ENCODE measurements at places on chromosomes 1 and 21. TPM values are rescaled to one million over a fixed set of nuclear protein-coding genes. Genes with fewer than 3 reads are reported as not detected.

IL20 gene
- total RNA-seq, result not detected

PRAMEF4 gene
- total RNA-seq, result not detected

DNA sequence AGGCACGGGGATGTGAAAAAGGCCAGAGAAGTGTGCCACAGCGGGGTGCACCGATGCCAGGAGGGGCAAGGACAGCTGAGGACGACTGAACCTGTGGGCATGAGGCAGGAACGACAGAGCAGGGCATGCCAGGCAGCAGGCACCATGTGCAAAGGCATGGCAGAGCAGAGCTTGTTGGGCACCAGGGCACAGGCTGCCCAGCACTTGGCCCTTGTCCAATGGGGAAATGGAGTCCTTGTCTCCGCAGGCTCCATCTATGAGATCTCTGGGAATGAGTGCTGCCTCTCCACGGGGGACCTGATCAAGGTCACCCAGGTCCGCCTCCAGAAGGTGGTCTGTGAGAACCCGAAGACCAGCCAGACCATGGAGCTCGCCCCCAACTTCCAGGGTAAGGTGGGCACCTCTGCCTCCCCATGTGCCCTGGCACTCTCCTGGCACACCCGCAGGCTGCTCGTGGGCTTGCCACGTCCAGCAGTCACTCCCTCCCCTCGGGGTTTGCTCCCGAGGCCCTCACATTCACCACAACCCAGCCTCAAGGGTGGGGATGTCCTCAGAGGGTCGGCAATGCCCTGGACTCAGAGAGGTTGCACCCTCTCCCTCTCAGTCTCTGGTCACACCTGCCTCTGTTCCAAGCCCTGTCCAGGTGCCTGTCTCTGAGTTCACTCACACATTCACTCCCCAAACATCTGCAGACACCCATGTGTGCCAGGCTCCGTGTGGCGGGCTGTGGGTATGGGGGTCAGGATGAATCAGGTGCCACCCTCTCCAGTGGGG is 4.2 kb downstream of the THEMIS2 start:
- DNase-seq, result no peak
- peak overlapping the region; percentile 47 for H3K27ac ChIP-seq
- H3K4me1 ChIP-seq, result peaks cover 50% of the 10 kb centered on the region
- peaks cover 52% of the 10 kb centered on the region for H3K36me3 ChIP-seq
- no peak overlapping the region for H3K4me3 ChIP-seq

DNA sequence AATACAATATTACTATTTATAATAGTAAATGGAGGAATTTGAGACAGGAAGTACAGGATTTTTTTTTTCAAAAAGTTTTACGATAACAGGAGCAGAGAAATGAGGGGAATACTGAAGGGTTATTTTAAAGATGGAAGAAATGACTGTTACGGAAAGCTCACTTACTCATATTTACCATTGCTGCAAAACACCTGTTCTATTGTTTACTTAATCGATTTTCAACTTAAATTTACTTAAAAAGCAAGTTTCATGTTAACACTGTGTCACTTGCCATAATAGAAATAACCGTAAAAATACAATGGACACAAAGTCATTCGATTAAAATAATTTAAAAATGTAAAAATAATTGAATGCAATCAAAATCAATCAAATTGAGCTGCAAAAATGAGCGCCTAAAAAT is 3.4 kb upstream of the EXO1 start:
- H3K36me3 ChIP-seq, result peaks cover 11% of the 10 kb centered on the region
- DNase-seq, result no peak
- H3K27ac ChIP-seq, result no peak overlapping the region
- H3K4me1 ChIP-seq, result peaks cover 23% of the 10 kb centered on the region
- peaks cover 4% of the 10 kb centered on the region for H3K27me3 ChIP-seq

DNA sequence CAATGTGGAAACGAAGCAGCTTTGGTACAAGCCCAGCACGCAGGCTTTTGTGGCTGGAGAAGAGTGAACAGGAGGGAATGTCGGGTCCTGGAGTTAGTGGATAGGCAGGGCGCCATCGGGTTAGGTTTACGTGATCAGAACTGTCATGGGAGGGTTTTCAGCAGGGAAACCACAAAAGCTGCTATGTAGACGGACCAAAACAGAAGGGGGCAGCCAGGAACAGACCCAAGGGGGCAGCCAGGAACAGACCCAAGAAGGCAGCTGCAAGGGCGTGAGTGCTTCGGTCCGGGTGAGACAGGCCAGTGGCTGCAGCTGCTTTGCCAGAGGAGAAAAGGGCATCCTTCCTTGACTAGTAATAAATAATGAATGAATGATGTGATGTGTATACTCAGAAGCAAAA is 77.5 kb upstream of the KIF1B start:
- no peak overlapping the region for H3K27ac ChIP-seq
- H3K27me3 ChIP-seq, result no peaks in the 10 kb centered on the region
- no peaks in the 10 kb centered on the region for H3K4me1 ChIP-seq
- H3K36me3 ChIP-seq, result peaks cover 27% of the 10 kb centered on the region
- no peak overlapping the region for H3K4me3 ChIP-seq

GRCh38 chr1:172745014-172745413 is 86.1 kb downstream of the FASLG start:
- no peak overlapping the region for H3K27ac ChIP-seq
- H3K36me3 ChIP-seq, result no peaks in the 10 kb centered on the region
- no peak overlapping the region for H3K4me3 ChIP-seq
- peaks cover 64% of the 10 kb centered on the region for H3K27me3 ChIP-seq

GRCh38 chr1:75731881-75732280 is 7.4 kb downstream of the ACADM start:
- H3K27me3 ChIP-seq, result no peaks in the 10 kb centered on the region
- no peak overlapping the region for H3K27ac ChIP-seq
- DNase-seq, result no peak
- peaks cover 40% of the 10 kb centered on the region for H3K36me3 ChIP-seq
- H3K4me3 ChIP-seq, result no peak overlapping the region

DNA sequence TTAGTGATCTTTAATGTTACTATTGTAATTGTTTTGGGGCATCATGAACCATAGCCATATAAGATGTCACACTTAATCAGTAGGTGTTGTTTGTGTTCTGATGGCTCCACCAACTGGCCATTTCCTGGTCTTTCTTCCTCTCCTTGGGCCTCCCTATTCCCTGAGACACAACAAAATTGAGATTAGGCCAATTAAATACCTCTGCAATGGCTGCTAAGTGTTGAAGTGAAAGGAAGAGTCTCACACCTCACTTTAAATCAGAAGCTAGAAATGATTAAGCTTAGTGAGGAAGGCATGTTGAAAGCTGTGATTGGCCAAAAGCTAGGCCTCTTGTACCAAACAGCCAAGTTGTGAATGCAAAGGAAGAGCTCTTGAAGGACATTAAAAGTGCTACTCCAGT is 30.7 kb downstream of the PPP2R5A start:
- H3K4me1 ChIP-seq, result peaks cover 17% of the 10 kb centered on the region
- peaks cover 10% of the 10 kb centered on the region for H3K36me3 ChIP-seq
- no peaks in the 10 kb centered on the region for H3K27me3 ChIP-seq
- H3K4me3 ChIP-seq, result no peak overlapping the region
- peak; percentile 21 for DNase-seq
- no peak overlapping the region for H3K27ac ChIP-seq

DNA sequence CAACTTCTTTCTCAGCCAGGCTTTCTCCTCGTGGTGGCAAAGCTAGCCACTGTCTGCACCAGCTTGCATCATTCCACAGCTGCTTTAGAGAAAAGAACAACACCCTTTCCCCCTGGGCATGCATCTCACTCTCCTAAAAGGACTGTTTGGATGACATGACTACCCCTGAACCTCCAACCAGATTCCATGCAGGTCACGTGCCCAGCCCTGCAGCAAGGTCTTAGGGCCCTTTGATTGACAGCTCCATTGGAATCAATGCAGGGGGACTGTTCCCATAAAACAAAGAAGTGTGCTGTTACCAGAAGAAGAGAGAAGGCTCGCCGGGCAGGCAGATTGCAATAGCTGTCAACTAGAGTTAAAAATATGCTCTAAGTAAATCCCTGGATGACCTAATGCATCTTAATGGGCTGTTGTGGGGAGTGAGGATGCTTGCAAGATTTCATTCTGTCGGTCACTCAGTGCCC is 24.4 kb downstream of the KCNA2 start:
- H3K36me3 ChIP-seq, result no peaks in the 10 kb centered on the region
- no peak overlapping the region for H3K4me3 ChIP-seq
- DNase-seq, result no peak
- H3K27me3 ChIP-seq, result peaks cover 20% of the 10 kb centered on the region

GRCh38 chr1:24348196-24348595 is 29.0 kb downstream of the GRHL3 start:
- DNase-seq, result no peak
- H3K27me3 ChIP-seq, result peaks cover 6% of the 10 kb centered on the region
- H3K36me3 ChIP-seq, result no peaks in the 10 kb centered on the region
- peaks cover 29% of the 10 kb centered on the region for H3K4me1 ChIP-seq

DNA sequence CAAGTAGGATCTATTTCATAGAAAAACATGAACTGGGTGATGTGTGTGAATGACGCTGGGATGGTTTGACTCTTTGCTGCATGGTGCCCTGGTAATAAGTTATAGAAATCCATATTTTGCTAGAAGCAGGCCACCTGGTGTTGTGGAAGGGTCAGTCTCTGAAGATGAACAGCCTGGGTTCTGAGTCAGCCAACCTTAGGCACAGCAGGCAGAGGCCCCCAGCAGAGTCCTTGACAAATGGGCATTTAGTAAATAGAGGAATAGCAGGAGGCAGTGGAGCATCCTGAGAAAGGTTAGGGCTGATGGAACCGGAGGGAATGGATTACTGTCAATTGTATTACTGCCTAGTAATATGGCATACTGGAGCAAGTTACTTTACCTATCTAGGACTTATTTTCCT is 20.9 kb downstream of the FGGY start:
- no peak overlapping the region for H3K27ac ChIP-seq
- H3K27me3 ChIP-seq, result no peaks in the 10 kb centered on the region
- H3K4me3 ChIP-seq, result no peak overlapping the region
- H3K36me3 ChIP-seq, result peaks cover 3% of the 10 kb centered on the region
- DNase-seq, result no peak

GRCh38 chr1:205777994-205778393 is 2.7 kb upstream of the RAB29 start:
- H3K4me1 ChIP-seq, result peaks cover 38% of the 10 kb centered on the region
- no peak overlapping the region for H3K4me3 ChIP-seq
- no peak for DNase-seq
- H3K27ac ChIP-seq, result no peak overlapping the region
- H3K36me3 ChIP-seq, result peaks cover 14% of the 10 kb centered on the region

DNA sequence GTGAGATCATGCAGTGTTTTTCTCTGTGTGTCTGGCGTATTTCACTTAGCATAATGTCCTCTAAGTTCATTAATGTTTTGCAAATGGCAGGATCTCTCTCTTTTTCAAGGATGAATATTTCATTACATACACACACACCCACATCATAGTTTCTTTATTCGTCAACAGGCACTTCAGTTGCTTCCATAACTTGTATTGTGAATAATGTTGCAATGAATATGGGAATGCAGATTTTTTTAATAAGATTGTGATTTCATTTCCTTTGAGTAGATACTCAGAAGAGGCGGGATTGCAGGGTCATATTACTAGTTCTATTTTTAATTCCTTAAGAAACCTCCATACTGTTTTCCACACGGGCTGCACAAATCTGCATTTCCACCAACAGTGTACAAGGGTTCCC is 134.0 kb downstream of the CLEC20A start:
- H3K36me3 ChIP-seq, result no peaks in the 10 kb centered on the region
- DNase-seq, result no peak
- no peak overlapping the region for H3K27ac ChIP-seq
- H3K4me1 ChIP-seq, result no peaks in the 10 kb centered on the region
- no peaks in the 10 kb centered on the region for H3K27me3 ChIP-seq

Measured in activated CD4-positive, alpha-beta memory T cell treated with anti-CD3 and anti-CD28 coated beads, Interleukin-2, amount 10 ng/mL, durations not matched to agents 7 days and 5 days (primary cell).